ENCODE measurements at places on chromosomes 11 and 22.

DNA sequence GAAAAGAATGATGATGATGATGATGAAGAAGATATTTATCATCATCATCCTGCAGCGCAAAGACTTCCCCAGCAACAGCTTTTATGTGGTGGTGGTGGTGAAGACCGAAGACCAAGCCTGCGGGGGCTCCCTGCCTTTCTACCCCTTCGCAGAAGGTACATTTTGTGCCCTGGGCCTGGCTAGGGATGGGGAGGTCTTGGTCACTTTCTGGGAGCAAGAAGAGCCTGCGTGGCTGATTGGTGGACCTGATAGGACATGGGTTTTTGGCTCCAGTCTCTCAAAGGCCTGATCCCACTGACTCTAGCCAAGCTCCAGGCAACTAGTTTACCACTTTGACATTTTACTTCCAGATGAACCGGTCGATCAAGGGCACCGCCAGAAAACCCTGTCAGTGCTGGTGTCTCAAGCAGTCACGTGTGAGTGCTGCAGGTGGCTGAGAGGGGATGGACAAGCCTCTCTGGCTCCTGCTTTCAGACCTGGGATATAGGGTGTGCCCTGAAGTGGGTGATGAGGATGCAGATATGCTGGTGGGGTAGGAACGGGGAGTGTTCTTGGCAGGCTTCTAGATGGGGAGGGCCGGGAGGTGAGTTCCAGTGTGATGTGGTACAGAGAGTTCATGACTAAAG, 5.3 kb downstream of the SIDT2 start:
- DNase-seq: no peak

DNA sequence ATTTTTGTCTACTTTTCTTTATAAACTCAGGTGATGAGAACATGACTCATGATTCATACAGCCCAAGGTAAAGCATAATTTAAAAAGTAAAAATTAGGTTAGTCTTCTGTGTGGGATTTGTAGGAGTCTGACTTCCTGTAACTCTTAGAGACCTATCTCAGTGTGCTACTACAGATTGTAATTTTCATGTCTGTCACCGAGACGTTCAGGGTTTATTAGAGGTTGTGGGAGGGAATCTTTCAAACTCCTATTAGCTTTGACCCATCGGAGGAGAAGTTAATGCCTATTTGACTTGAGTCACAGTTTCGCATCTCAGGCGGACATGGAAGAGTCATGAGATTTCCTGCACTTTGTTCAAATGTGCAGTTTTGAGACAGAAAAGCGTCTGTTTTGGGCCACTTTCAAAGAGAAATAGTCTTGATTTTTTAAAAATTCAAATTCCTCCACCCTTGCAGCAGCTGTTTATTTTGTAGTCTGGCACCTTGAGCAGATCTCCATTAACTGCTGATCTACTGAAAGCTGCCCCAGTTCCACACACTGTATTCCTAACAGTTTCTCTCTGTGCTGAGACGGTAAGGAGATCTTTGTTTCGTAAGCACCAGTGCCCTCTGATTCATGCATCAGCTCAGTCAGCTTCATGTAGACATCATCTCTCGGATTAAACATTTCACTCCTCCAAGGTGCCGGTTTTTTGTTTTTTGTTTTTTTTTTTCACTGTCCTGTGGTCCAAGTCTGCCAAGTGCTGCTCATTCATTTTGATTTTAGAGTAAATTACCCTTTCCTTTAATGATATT, 24.3 kb downstream of the ALKBH3 start:
- DNase-seq: no peak

- peak; percentile 12 for DNase-seq
Measured at GRCh38 chr11:95364324-95365295, 133.6 kb upstream of the SESN3 start.

DNA sequence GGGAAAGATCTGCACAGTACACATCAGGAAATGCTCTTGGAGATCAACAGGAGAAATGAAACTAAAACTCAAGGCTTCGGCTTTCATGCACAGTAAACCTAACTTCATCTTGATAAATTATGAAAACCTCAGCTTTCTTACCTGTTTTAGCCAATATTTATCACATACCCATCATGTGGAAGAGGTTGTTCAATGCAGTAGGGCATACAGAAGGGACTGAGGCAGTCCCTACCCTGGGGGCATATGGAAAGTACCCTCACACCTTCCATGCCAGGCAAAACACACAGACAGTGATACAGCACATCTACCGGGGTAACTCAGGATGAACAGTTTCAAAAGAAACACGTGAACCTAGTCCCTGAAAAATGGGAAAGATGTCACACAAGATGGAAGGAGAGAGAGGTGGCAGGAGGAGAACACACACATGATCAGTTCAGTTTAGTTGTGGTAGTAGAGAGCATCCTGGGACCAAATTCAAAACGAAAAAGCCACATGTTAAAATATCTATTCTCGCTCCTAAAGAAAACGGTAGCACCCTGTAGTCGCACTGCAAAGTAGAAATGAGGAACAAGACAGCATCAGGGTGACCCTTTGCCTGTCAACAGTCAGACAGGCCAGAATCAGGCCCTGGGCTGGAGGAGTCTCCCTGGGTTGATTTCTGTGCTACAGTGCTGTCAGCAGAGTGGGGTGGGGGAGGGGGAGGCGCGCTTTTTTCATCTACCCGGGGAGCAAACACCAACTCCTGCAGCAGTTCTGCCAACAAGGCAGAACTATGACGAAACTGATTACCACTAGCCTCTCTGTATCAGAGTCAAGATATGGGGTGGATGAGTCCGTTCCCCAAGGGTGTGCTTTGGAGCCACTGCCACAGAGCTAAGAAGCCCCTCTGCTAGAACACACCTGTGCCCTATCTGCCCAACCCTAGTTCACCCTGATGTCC, 1.3 kb downstream of the HIRA start:
- DNase-seq: no peak

Data from NCI-H460 (cell line).